ENCODE measurements at places on chromosomes 7 and 10.

DNA sequence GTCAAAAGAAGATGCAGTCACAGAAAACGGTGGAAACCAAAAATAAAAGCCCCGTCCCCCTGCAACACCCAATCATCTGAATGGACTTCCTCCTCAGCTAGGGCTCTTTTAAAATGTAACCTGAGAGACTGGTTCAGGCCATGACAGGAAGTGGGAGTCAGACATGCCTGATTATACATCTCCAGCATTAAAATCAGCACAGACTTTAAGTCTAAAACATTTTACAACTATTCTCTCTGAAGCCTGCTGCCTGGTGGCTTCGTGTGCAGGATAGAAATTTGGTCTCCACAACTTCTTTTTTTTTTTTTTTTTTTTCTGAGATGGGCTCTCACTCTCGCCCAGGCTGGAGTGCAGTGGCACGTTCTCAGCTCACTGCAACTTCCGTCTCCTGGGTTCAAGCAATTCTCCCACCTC lies 30.3 kb downstream of the HACD1 start:
- no peak for DNase-seq

DNA sequence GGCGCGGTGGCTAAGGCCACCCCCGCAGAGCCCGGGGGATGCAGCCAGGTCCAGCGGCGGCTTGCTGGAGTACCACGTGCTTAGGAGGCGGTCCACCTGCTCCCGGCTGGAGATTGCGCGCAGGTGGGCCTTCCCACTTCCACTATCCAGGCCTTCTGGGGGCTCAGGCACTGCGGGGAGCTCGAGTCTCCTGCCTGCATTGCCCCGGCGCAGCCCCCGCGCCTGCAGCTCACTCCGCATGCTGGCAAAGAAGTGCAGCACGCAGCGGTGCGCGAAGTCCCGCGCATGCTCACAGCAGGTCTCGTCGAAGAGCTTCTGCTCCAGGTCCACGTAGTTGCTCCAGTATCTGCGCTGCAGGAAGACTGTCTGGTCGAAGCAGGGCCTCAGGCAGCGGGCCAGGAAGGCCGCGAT lies 5.8 kb downstream of the CALHM3 start:
- no peak for DNase-seq

DNA sequence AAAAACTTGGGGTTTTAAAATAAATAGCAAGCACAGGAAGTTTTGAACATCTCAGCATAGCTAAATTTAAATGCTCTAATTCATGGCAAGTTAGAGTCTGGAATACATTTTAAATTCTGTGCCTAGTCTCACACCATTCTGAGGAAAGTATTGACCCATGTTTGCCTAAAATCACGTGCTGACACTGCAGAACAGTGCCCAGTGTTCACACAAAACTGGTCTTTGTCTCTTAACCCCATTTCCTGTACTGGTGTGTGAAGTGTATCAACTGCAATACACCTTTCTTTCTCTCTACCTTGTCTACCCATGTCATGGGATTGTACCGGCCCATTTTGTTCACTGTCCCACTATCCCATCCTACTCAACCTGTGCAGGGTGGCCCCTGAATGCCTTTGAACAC lies 749.7 kb upstream of the POM121L12 start:
- DNase-seq = no peak

- DNase-seq = no peak
Observed at GRCh38 chr7:14762561-14762960, 140.0 kb downstream of the DGKB start.

- no peak for DNase-seq
Observed at GRCh38 chr7:134357486-134357885, 40.8 kb upstream of the SLC35B4 start.

GRCh38 chr10:6456067-6456466 lies 124.0 kb downstream of the PRKCQ start:
- DNase-seq = no peak

DNA sequence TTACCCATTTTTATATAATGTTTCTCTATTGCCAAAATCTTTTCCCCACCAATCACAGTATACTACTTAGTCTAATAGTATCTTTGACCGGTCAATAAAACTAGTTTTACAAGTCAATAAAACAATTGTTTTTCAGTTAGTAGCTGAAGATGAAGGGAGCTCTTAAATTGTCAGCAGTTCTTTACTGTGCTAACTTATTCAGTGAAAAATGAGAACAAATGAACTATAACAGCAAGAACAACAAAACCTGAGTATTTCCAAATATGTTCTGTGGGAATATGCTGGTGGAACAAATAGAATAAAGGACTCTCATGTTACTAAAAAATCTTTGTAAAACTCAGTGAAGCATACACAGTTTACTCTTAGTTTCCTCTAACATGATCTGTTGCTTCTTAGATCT lies 134.0 kb downstream of the SEMA3D start:
- DNase-seq = no peak
